ENCODE measurements at places on chromosomes 5 and 9.
A peak's percentile ranks its signal among the peaks of the same experiment; 100 is the strongest.

DNA sequence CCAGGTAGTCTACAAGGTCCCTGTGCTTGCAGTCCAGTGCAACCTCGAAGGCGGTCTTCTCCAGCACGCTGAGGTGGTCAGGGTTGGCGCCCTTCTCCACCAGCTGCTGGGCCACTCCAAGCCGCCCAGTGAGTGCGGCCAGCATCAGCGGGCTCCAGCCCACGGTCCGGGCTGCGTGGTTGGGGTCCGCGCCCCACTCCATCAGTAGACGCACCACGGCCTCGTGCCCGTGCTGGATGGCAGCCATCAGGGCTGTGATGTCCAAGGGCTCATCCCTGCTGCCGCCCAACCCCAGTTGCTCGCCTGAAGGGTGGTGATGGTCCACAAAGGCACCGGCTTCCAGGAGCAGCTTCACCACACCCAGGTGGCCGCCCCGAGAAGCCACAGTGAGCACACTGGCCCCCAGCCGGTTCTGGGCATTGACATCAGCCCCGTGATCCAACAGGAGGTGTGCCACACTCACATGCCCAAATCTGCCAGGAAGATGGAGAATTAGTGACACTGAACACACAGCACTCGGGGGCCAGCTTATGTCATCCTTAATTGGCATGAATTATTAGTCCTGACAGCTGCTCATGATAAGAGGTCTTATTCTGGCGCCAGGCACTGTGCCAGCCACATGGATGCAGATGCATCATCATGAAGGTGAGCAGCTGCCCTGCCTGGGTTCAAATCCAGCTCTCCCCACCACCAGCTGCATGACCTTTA, 6.1 kb downstream of the ANKS6 start:
- no peak for DNase-seq

DNA sequence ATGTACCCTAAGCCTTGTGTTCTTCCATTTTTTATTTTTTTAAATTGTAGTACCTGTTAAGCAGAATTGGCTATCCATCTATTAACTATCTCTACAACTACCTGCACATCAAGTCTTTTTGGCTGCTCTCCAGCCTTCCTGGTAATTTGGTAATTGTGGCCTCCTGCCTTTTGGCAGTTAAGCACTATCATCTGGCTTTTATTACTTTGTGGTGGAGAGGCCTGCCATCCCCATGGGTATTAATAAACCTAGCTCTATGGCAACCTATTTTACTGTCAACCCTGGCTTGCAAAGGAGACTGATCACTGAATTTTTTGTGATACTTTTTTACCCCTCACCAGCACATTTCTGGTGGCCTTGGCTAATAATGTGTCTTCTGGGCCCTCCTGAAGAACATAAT, 20.5 kb downstream of the SELENOP start:
- no peak for DNase-seq

- DNase-seq = peak; percentile 34
Observed at GRCh38 chr5:135553688-135554462, 18.1 kb upstream of the NEUROG1 start.

DNA sequence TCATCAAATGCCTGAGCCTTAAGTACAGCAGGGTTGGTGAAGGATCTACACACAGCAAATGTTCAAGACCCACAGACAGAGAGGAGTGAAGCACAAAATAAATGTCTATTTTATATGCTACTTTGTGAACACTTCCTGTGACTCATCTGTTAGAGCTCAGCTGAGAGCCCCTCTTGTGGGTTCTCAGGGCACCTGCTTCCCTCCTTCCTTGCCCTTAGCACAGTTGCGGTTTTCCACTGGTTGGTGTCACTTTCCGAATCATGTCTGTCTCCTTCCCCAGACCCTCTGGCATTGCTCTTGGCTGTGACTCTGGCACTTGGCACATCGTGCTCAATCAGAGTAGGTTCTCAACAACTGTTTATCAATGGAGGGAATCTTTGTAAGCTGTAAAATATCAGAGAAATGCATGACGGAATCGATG, 128.5 kb upstream of the STC2 start:
- DNase-seq = no peak

- no peak for DNase-seq
Observed at GRCh38 chr5:155270725-155271124, 257.2 kb downstream of the KIF4B start.

GRCh38 chr9:101246691-101247090, 138.1 kb downstream of the BAAT start:
- DNase-seq = no peak

- no peak for DNase-seq
Observed at GRCh38 chr9:108383796-108384195, 472.0 kb downstream of the ACTL7B start.

- no peak for DNase-seq
Observed at GRCh38 chr5:149002761-149003689, 59.8 kb downstream of the SH3TC2 start.

DNA sequence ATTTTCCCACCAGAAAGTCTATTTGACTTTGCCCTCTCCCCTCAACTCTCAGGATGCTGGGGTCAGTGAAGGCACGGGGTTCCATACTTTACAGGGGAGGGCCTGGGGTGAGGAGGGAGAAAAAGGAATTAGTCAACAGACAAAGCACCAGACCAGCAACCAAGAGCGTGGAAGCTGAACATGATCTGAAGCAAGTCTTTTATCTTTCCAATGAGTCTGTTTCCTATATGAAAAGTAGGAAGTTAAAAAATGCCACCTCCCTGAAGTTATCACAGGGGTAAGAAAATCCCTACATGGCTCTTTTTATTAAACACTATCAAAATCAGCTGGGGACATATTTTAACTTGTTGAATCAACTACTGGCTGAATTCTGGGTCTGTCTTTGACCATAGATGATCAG, 337.0 kb downstream of the TRPM3 start:
- no peak for DNase-seq

- no peak for DNase-seq
Observed at GRCh38 chr9:96419691-96419969, 1.5 kb upstream of the ZNF367 start.

DNA sequence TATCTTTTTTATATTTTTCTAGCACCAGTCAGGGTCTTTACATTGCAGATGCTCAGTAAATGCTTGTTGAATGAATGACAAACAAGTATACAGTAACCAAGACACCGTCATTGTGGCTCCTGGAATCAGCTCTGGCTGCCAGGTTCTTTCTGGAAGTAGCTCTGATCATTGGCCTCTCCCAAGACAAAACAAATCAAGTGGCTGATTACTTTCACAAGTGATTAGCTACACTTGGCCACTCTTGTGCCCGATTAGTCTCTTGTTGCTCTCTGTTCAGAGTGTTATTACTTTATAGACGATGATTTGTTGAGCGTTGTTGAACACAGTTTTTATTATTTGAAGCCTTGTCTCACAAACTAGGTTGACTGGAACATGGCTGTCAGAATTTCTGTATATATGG, 119.6 kb upstream of the TLX3 start:
- no peak for DNase-seq

GRCh38 chr5:13932011-13932410, 12.5 kb downstream of the DNAH5 start:
- DNase-seq = no peak

- DNase-seq = no peak
Observed at GRCh38 chr9:124343533-124344290, 71.5 kb downstream of the PSMB7 start.

GRCh38 chr5:556909-557441, 32.7 kb upstream of the SLC9A3 start:
- DNase-seq = no peak

DNA sequence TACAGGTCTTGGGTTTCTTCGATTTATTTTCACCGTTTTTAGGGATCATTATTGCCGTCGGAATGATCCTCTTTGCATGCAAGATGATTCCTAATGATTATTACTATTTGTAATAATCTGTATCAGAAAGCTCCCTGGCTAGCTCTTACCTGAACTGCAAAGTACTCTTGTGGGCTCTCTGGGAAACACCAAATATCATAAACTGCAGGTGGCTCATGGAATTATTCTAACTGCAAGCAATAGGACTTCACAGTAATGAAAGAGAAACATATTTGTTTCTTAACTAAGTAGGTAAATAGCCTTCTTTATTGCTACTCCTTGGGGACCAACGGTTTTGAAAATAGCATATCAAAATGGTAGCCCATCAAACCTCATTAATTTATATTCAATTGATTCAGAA, 219.4 kb downstream of the NFIB start:
- DNase-seq = no peak

DNA sequence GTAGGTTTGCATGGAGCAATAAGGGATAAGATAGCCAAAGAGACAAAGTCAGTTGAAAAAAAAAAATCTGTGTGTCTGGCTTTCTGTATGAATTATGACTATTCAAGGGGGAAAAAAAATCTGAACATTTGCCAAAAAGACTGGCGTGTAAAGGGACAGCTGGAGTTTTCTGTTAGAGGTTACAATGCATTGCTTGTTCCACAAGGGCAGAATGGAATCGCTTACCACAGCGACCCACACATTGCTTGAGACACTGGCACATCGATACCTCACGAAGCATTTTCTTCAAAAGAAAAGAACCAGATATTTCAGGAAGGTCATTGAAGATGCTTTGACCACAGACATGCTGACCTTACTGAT, 327.8 kb downstream of the TMEM167A start:
- no peak for DNase-seq
